ENCODE measurements at places on chromosomes 7 and 10.

GRCh38 chr10:6473430-6473829, 106.6 kb downstream of the PRKCQ start:
- peak; percentile 93 for DNase-seq

DNA sequence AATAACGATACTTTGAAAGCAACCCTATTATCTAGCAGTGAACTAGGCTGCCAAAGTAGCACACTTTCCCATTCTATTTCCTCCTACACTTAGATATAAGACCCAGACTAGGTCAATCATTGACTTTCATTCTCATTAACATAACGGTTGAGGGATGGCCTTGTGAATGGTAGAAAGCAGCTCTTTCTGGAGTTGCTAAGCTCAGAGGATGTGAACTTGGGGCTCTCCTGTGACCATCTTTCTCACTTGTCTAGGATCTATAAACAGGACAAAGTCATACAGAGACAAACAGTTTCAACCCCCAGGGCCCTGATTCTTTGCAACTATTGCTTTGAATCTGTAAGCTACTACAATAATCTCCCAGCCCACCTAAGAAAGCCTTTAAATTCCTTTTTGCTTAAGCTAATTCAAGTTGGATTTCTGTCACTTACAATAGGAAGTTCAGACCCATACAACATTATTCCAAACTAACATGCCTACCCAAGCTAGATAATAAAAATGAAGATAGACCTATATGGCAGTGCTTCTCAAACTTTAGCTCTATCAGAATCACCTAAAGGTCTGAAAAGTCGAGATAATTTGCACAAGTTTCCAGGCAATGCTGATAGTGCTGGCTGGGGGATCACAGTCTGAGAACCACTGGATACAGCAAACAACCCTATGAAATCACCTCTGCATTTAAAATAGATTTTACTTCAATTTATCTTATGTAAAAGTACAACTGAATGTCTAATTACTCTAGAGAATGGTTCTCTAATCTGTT, 16.7 kb downstream of the P4HA1 start:
- DNase-seq: no peak

DNA sequence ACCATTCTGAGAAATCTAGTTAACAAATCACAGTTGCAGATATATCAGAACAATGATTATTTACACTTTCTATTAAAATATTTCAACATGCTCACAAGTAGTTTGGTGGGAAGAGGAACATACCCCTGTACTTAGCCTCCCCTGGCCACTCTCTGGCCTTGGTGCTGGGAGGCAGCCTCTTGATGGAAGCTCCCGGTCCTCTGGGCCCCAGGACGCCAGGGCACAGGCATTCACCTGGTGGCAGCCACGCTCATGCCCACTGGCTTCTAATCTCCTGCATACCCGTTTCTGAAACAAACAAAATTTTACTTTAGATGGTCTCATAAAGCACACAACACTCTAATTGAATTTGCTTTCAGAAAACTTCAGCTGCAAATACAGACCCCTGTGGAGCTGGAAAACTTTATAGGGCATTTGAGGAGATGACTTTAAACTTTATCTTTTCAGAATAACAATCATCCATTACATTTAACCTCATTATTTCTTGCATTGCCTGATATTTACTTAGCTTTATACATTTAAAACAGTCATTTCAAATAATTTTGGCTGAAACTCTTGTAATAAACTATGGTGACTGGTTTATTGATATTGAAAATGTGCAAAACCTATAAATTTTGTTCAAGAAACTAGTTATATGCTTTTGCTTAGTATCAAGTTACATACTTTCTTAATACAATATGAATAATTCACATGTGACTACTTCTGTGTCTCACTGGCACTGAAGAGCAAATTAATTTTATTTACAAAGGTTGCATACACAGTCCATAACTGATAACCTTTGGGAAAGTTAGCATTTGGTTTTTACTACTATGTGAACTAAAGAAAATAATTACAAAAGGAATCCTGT, 30.8 kb downstream of the C10orf143 start:
- DNase-seq: no peak

DNA sequence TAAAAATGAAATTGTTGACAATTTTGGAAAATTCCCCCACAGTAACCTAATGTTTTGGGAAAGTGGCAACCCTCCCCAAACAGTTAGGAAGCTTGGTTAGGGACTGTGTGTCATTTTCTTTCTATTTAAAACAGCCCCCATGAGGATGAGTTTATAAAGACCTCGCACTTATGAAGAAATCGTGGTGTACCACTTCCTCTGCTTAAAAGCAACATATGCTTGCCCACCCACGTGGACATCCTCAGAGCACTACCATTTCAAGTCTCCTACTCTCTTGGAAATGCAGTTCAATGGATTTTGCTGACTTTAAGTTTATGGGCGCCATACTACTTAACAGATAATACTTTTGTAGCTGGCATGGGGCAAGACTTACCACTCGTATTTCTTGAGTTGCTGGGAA, 223.8 kb downstream of the DYNC1I1 start:
- DNase-seq: no peak

DNA sequence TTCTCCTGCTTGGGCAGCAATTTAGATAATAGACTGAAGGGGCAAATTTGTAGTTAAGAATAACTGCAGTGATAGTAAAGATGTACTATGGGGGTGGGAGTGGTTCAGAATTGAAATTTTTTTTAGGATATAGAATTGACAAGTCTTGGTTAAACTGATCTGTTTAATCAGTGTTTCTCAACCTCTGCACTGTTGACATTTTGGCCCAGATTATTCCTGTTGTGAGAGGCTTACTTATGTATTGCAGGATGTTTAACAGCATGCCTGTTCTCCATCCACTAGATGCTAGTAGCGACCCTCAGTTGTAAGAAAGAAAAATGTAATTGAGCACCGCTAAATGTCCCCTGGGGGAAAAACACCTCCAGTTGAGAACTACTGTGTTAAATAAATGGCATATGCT, 176.5 kb downstream of the CCDC7 start:
- DNase-seq: no peak

DNA sequence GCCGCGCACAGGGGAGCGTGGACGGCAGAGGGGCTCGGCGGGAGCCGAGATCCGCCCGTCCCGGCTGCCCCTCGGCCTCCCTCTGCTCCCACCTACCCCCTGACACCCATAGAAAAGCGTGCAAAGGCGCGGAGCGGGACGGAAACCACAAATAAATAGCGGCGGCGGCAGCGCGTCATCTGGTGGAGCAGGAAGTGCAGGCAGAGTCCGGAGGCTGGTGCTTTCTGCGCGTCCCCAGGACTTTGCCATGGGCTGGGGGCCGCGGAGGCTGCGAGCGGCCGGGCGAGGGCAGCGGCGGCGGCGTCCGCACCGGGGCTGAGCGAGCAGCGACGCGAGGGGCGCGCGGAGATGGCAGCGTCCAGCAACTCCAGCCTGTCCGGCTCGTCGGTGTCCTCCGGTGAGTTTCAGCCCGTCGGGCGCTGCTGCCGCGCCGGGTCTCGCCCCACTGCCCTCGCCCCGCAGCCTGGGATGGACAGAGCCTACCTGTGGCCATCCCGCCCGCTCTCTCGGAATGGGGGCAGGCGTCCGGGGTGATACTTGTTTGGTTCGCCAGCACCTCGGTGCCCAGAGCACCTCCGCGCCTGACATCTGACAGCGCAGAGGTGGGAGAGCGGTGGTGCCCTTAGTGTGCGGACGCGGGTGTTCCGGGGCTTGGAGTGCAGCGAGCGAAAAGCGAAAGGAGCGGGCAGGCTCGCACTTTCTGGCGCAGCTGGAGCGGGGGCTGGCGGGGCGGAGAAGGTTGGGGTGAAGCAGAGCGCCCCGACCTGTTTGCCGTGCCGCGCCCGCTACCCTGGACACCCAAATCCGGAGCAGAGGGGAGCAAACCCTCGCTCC, at the start of gene CHN2:
TSS of gene CHN2 (plus strand) at position 182 of the 834 bp plus-strand sequence.
- no peak for DNase-seq

- DNase-seq: no peak
Measured at GRCh38 chr10:224571-224970, 89.3 kb downstream of the ZMYND11 start.

GRCh38 chr7:38398725-38399321, 125.4 kb upstream of the TARP start:
- peak; percentile 72 for DNase-seq

DNA sequence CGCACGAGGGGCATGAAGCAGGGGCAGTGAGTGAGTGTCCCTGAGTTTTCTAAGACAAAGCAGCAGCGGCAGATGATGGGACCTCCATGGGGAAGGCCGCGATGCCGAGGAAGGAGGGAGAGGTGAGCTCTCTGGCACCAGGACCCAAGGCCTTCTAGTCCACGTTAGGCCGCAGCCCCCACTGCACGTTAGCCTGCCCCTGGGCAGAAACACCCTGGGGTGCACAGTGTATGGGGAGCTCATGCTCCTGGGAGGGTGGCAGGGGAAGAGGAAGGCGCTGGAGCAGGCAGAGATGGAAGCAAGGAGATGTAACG, 97.3 kb upstream of the IKZF1 start:
- no peak for DNase-seq

DNA sequence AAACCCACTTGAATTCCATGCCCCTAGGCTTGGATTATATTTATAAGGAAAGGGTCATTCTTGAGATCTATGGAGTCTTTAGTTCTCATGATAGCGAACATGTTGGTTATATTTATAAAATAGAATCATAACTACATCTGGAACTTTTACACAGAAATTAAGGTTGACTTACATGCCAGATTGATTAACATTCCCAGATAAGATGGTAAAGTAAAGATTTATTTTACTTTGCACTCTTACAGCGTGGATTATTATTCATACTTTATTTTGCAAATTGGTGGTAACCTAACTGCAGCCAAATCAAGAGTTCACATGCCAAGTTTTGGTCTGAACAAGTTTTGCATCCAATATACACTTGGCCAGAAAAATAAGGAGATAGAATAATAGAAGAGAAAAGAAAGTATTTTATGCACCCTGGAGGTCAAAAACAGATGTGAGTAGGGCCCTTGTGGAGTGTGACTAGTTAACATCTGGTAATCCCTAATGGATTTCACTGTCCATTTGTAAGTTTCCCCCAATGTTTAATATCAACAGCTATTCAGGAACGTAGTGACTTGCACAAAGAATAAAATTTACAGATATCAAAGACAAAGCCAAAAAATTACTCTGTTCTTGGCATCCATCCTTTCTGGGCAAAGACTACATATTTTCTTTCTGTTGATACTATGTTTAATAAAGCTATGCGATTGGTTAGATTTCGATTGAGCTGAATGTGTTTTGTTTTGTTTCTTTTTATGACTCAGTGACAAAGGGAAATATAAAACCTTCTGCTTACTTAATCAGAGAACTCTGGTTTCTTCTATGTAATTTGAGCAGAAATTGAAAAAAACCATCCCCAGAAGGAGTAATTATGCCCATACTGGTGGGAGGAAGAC, 10.1 kb upstream of the TMEM26 start:
- no peak for DNase-seq

DNA sequence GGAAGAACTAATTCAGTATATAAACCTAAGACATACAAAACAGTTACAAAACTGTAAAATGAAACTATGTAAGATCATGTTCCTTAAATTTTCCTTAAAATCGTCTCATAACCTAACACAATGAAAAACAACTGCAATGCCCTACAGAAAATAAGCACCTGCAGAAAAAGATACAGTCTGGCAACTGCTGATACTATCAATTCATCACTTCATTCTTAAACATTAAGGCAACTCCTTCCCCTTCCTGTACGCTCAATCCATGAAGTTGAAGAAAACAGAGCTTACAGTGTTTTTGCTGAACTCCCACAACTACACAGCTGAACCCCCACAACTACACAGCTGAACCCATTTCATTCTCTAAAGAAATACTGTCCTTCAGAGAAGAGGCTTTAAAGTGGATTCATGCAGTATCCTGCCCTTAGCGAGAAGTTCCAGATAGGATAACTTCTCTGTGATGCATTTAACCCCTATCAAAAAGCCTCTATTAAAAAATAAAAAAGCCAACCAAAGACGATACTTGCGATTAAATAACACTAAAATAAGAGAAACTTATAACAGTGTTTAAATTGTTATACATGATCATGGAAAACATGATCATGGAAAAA, 50.0 kb downstream of the JMJD1C start:
- no peak for DNase-seq

- DNase-seq: no peak
Measured at GRCh38 chr10:117652228-117653169, 110.0 kb downstream of the EMX2 start.

DNA sequence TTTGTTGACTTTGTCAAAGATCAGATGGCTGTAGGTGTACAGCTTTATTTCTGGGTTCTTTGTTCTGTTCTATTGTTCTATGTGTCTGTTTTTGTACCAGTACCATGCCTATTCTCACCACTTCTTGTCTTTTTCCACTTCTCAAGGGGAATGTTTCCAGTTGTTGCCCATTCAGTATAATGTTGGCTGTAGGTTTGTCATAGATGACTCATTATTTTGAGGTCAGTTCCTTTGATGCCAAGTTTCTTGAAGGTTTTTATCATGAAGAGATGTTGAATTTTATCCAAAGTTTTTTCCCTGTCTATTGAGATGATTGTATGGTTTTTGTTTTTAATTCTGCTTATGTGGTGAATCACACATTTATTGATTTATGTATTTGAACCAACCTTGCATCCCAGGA, 216.7 kb upstream of the RNF32 start:
- no peak for DNase-seq

DNA sequence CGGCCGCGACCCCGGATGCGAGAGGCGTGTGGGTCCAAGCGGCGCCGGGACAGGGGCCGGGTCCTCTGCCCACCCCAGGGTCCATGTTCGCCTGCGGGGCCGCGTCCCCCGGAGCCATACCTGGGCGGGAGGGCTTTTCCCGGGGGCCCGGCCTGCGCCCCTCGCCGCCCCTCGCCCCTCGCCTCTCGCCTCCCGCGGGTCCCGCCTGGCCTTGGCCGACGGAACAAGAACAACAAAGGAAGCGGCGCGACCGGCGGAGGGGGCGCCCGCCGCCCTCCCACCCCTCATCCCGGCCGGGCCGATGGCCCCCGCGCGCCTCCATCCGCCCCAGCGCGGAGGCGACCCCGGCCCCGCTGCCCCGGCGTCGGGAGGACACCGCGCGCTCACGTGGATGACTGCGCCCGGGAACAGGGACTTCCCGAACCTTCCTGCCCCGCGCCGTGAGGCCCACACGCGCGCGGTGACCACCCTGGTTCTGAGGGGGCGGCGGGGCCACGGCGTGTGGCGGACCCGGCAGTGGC, 348.2 kb downstream of the DNAJB6 start:
- no peak for DNase-seq

GRCh38 chr10:23558361-23558799, 119.5 kb downstream of the OTUD1 start:
- DNase-seq: no peak

DNA sequence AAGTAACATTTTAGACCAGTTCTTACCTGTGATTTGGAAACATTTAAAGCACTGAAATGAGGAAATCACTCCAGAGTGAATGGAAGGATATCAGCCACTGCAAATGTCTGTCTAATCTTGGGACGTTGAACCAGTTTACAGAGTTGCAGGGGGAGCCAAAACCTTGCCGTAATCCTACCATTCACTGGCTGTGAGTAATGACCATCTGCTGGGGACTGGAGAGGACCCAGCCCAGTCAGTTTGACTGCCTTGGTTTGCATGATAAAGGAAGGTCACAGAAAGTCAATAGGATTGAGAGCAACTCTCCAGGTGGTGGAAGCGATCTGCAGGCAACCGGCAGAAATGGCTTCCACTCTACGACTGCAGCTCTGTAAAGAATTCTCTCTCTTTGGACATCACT, 167.2 kb downstream of the AKR1D1 start:
- DNase-seq: no peak

GRCh38 chr10:15802375-15802949, 57.8 kb downstream of the MINDY3 start:
- no peak for DNase-seq

Measured in CD4-positive, alpha-beta T cell (primary cell).